ENCODE measurements at places on chromosomes 7 and 10.

- no peak for DNase-seq
These were observed 102.7 kb upstream of the MKLN1 start for GRCh38 chr7:131224996-131225395.

GRCh38 chr10:124332426-124332825 lies 86.3 kb downstream of the OAT start:
- no peak for DNase-seq

DNA sequence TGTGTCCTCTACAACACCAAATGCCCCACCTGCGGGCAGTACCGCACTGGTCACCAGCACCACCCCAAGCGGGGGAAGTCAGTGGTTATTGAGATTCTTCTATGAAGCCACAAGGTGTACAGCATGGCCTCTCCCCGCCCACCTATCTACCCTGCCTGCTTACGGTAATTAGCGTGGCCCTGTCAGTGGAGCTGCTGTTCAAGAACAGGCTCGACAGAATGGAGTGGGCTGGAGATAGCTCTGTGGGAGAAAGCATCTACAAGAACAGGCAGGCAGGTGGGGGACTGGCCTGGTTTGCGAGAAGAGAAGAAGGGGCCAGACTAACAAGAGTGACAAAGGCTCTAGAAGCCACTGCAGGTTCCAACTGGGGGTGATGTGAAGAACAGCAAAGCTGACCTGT lies 108.3 kb downstream of the RNF216 start:
- DNase-seq: no peak

GRCh38 chr10:131534836-131535235 lies 223.3 kb upstream of the TCERG1L start:
- no peak for DNase-seq

DNA sequence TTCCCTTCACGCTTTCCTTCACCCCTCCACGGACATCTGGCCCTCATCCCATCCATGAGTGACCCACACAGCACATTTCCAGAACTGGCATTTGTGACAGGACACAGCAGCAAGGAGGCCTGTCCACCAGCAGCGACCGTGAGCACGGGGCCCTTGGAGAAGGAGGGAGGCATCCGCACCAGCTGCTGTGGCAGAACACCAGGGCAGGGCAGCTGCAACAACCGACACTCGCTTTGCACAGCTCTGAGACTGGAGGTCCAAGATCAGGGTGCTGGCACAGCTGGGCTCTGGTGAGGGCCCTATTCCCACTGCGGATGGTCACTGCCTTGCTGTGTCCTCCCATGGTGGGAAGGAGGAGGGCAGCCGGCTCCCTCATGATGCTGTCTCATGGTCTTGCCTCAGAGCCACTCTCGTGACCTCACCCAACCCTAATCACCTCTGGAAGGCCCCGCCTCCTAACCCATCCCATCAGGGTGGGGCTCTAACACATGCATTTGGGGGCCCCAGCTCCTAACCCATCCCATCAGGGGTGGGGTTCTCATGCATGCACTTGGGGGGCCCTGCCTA lies 36.7 kb downstream of the PTPRN2 start:
- no peak for DNase-seq

- peak; percentile 79 for DNase-seq
These were observed 24.6 kb downstream of the VSIR start for GRCh38 chr10:71748671-71749191.

DNA sequence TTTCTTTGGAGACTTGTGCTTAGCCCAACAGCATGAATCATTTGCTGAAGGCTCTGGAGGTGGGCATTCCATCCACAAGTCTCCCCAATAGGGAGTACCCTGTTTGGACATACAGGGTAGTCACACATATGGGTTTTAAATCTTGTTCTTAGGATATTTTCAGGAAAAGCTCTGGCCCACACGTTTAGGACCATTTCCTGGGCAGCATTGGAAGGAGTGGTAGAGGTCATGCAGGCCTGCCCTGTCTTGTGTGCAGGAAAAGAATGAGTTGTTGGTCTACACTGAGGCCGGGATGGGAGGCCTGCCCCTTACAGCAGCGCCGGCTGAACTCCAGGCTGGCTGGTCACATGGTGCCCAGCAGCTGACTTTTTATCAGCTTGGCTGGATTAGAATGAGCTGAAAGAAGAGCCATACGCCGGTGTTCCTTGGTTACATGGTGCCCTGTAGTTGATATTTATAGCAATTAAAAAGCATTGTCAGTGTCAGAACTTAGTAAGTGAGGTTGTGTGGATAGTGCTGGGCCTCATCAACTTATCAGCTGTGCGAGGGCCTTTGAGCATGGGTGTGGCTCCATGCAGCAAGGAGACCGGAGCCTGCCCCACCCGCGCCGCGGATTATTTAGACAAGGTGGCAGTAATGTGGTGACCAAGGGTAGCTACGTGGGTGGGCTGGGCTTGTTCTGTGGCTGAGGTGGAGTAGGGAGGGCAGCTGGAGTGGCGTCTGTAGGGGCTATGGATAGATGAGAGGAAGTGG lies 28.6 kb downstream of the OGDH start:
- no peak for DNase-seq

GRCh38 chr10:33698033-33698432 lies 363.6 kb upstream of the NRP1 start:
- DNase-seq: no peak

GRCh38 chr7:16564023-16564380 lies 37.4 kb downstream of the LRRC72 start:
- DNase-seq: no peak

GRCh38 chr10:60048091-60048501 lies 141.7 kb upstream of the CCDC6 start:
- no peak for DNase-seq

DNA sequence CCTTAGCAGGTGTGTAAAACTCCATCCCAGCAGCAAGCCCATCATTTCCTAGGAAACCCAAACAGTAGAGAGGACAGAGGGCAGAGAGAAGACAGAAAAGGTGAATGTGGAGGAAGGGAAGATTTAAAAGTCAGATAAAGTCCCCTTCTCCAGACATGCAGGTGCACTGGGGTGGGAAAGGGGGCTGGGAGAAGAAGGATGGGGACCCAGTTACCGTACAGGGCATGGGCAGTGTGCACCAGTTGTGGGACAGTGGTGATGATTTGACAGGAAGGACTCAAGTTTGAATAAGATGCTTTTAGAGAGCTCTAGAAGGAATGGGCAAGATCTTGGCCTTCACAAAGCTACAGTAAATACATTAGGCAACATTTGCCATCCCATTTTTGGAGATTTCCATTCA lies 110.7 kb upstream of the PLXNA4 start:
- no peak for DNase-seq
